COR-L47 (cell line): ENCODE measurements at places on chromosomes 6 and 20.

DNA sequence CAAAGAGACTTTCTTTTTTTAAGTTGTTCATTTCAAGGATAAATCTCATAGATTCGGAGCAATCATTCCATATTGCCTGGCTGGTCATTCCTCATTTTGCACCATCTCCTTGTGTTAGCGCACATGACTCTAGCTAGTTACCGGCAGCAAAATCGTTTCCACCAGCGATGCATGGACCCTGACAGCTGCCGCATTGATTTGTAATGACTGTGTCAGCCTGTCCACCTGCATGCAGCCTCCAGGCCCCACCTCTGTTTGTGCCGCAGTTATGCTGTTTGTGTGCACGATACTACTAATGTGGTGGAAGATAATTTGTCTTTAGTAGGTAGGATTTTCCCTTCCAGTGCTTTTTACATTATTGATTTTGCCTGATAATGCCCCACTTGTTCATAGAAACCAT is 164.0 kb downstream of the TBC1D7 start:
- DNase-seq: no peak

GRCh38 chr6:130862370-130862769 is 35.2 kb downstream of the SMLR1 start:
- DNase-seq: no peak

DNA sequence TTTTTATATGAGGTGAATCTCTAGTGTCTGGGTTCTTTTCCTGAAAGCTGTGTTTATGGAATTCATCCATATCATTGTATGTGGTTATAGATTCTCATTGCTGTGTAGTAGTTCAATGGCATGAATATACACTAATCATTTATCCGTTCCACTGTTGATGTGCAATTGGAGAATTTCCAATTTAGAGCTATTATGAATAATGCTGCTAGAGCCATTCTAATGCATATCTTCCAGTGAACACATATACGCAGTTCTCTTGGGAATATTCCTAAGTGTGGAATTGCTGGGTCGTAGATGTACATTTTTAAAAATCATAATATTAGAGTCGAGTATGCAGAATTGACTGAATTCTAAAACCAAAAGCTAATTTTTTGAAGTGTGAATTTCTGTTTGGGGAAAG is 327.5 kb upstream of the JAG1 start:
- no peak for DNase-seq

GRCh38 chr6:43246301-43247113 is 3.2 kb downstream of the TTBK1 start:
- DNase-seq: no peak

DNA sequence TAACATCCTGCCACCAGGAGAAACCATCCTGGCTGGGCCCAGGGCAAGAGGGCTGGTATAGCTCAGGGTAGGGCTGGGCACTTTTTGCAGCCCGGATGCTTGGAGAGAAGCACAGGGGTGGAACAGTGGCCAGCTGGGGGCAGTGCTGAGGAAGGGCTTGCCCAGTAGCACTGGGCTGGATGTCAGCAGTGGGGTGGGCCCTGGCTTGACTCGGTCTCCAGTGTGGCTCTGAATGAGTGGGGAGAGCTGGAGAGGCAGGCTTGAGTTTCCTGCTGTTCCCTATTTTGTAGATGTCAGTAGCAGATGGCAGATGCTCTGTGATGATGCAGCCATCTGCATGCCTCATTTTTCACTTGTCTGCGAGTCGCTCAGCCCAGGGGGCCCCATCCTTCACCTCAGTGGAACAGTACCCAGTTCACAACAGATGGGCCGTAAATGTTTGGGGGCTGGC is 56.3 kb upstream of the TULP1 start:
- no peak for DNase-seq

GRCh38 chr6:27452496-27452897 is 20.4 kb downstream of the ZNF184 start:
- DNase-seq: no peak

- DNase-seq: peak; percentile 19
Observed at GRCh38 chr20:62697468-62697912, 11.1 kb upstream of the NTSR1 start.

DNA sequence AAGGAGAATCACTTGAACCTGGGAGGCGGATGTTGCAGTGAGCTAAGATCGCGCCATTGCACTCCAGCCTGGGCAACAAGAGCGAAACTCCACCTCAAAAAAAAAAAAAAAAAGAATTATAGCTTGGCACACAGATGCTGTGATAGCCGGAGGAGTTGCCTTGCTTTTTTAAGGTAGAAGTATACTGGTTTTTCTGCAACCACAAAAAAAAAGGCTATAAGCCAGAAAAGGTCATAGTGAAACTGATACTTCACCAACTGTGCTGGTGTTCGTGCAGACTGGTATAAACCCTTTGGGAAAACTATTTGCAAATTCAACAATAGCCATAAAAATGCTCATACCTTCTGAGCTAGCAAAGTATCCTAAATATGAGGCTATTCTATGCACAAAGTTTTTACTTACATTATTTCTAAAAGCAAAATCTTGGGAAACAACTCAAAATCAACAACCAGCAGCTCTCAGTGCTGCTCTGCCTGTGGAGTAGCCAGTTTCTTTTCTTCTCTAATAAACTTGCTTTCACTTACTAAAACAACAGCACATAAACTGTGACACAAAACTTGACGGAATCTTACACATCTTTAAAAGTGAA is 44.0 kb downstream of the B4GALT5 start:
- no peak for DNase-seq

DNA sequence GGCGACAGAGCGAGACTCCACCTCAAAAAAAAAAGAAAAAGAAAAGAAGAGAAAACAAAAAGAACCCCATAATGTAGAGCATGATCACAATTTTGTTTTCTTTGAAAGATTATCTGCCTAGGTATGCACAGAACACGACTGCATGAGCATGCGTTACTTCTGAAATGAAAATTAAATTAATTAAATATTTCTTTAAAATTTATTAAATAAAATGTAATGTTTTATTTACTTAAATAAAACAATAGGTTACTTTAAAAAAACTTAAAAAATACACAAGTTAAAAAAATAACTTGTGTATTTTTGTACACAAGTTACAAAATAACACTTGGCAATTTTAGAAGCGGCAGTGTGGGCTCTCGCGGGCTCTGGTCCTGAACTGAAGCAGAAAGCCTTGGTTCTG is 107.8 kb downstream of the TFAP2A start:
- DNase-seq: no peak

GRCh38 chr6:43170417-43170930 is 595 bp upstream of the SRF start:
- peak; percentile 85 for DNase-seq

DNA sequence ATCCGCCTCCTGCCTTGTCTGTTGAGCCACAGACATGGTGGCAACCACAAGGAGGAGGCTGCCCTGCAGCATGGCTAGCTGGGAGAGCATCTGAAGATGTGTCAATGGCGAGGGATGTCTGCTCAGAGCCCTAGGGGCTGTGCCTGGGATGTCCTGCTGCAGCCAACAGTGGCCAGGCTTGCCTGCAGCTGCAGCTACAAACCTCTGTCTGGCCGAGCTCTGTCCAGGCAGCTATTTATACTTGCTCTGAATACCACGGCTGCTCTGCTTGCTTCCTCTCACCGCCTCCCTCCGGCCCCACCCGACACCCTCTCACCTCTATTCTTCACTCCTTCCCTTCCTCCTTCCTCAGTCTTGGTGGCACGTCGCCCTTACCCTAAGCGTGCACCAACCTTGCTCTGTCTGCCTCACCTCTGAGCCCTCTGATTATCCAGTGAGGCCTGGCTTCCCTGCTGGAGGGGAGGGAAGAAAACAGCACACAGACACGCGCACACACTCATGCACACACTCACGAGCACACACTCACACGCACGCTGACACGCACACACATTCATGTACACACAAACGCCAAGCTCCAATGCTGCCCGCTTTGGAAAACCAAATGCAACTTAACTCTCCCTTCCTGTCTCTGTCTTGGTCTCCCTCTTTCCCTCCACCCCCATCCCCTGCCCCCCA is at the start of gene ANGPT4:
ANGPT4 (minus strand) TSS at position 210 of the 675 bp plus-strand sequence; CDS start at position 90, 120 bp downstream.
- no peak for DNase-seq

DNA sequence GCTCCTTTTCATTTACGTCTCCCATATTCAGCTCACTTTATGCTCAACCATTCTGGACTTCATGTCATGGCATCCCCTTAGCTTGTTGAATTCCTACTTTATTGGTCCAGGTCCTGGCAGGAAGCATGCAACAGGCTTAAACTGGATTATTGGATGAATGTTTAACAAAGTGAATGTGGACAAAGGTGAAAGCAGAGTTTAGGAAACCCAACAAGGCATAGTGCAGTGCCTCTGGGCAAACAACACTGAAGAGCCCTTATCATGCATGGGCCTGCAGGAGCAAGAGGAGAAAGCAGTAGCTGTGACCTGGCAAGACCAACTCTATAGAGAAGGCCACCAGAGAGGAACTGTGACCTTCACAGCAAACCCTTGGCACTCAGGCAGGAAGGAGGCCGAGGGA is 5.3 kb upstream of the ANKRD66 start:
- no peak for DNase-seq

DNA sequence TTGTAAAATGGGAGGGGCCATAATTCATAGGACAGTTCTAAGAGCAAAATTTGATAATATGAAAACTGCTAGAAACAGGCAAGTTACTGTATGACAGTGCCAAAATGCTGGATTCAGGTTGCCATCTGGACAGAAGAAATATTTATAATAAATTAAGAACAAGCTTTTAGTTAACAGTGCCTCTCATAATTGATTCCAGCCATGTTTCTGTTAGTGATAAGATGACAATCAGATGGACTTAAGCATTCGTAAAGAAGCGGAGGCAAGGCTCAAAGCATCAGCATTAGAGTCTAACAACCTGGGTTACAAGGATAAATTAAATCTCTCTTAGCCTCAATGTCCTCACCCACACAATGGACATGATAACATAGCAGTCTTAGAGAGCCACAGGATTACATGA is 61.0 kb downstream of the SESN1 start:
- no peak for DNase-seq

DNA sequence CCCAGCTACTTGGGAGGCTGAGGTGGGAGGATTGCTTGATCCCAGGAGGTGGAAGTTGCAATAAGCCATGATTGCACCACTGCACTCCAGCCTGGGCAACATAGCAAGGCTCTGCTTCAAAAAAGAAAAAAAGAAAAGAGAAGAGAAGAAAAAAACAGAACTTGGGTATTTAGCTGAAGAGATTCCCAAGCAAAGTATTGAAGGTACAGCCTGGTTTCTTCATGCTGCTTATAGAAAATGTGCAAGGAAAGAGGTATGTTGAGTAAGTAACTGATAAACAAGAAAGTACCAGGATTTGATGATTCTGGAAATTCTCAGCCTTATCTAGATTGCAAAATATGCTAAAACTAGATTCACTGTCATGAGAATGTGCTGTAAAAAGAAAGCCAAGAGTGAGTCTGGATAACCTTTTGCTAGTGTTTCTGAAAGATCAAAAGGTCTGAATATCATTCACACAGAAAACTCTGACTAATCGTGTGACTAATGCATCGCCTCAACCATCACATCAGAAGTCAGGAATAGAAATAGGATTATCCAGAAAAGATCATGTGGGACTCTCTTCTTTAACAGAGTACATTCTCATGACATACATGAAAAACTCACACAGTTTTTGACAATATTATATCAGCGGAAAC is 32.4 kb upstream of the NOP56 start:
- no peak for DNase-seq

DNA sequence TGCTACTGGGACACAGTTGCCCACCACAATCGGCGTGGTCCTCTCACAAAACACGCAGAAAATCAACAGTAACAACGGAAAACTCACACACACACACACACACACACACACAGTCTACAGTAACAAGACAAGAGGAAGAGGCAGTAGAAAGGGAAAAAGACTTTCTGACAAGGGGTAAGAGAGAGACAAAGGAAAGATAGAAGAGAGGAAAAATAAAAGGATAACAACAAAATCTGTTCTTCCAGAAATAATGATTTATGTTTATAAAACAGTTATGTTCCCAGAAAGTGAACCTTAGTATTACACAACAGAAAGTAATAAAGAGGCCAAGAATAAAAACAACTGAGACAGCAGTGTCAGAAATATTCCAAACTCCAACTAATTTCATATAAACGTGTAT is 2.9 kb downstream of the RANBP9 start:
- no peak for DNase-seq
